CD8-positive, alpha-beta memory T cell (primary cell): ENCODE measurements at places on chromosomes 5 and 9. TPM values are rescaled to one million over a fixed set of nuclear protein-coding genes. Genes with fewer than 3 reads are reported as not detected.

Gene IGIP
- total RNA-seq = 4.1 TPM

Gene CATSPER3
- total RNA-seq = 0.18 TPM

Gene TENT4A
- total RNA-seq = 28.4 TPM

Gene EQTN
- not detected for total RNA-seq

Gene DMRT3
- total RNA-seq = not detected

Gene EXOSC3
- 112 TPM for total RNA-seq

Gene SURF2
- 34.9 TPM for total RNA-seq

Gene ANKRA2
- total RNA-seq = 22.3 TPM

Gene CDO1
- total RNA-seq = 0.16 TPM

Gene CDH9
- not detected for total RNA-seq

Gene TRPM6
- not detected for total RNA-seq

Gene INSL6
- not detected for total RNA-seq

Gene CDC20B
- total RNA-seq = 0.16 TPM

Gene DIPK1B
- not detected for total RNA-seq

Gene UQCRQ
- total RNA-seq = 595 TPM

Gene PCDHA8
- total RNA-seq = not detected

Gene ARSI
- total RNA-seq = not detected

Gene C9orf50
- not detected for total RNA-seq

Gene GLRA1
- not detected for total RNA-seq

Gene ERCC8
- total RNA-seq = 14.0 TPM

Gene LOX
- not detected for total RNA-seq

Gene RASEF
- total RNA-seq = not detected

Gene RNF183
- total RNA-seq = not detected

Gene FAM81B
- not detected for total RNA-seq

Gene ISCA1
- total RNA-seq = 33.4 TPM

Gene SLC28A3
- total RNA-seq = 1.2 TPM

Gene MYMK
- not detected for total RNA-seq

Gene PCDHA5
- total RNA-seq = not detected

Gene GRXCR2
- not detected for total RNA-seq

Gene LCN9
- not detected for total RNA-seq

Gene MEGF10
- total RNA-seq = not detected

Gene FAM153A
- 6.7 TPM for total RNA-seq

Gene FOXD4
- 0.20 TPM for total RNA-seq

Gene PCDHA11
- not detected for total RNA-seq
